ENCODE measurements at places on chromosomes 2 and 18.

GRCh38 chr2:23719716-23720115 is 207.2 kb downstream of the ATAD2B start:
- DNase-seq: no peak

- peak; percentile 4 for DNase-seq
These were observed 7.8 kb upstream of the RAB12 start for GRCh38 chr18:8601277-8602032.

- DNase-seq: no peak
These were observed 3.8 kb downstream of the MRPL30 start for GRCh38 chr2:99184811-99185210.

GRCh38 chr18:79422022-79422782 is 26.5 kb downstream of the NFATC1 start:
- no peak for DNase-seq

- DNase-seq: no peak
These were observed 208.5 kb downstream of the GRB14 start for GRCh38 chr2:164412831-164413230.

DNA sequence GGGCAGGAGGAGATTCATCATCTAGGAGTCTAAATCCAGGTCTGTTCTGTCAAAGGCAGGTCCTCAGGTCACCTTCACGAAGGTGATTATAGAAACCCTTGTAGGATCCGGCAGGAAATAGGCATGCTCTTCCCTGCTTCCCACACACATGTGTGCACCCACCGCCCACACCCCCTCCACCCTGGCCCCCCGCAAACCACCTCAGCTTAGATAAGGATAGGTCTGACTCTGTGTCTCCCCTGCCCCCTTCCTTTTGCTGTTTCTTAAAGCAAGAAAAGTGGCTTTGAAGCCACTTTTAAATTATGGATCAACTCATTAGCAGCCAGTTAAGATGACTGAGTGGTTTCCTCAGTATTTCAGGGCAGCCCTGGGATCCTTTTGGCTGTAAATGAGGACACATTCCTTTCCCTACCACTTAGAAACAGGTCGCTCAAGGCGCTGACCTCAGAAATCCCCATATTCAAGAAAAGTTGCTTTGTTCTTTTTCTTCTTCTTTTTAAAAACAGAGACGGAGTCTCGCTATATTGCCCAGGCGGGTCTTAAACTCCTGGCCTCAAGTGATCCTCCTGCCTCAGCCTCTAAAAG is 14.5 kb upstream of the CIB4 start:
- DNase-seq: no peak

DNA sequence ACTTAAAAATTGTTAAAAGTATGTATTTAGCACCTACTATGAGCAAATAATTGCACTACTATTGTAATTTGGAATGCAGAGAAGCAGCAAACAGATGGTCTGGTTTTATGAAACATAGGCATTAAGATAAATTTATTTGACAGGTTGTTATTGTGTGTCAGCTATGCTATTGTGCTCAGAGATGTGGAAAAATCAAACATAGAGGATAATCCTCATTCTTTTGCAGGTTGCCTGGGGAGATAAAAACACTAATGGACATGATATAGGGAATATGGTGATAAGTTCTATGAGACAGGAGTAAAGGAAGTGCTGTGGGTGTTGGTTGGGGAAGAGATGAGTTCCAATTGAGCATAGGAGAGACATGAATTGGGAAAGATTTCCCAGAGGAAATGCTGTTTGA is 71.3 kb downstream of the PPP1R1C start:
- DNase-seq: no peak

GRCh38 chr18:49778826-49779465 is 34.4 kb downstream of the ACAA2 start:
- no peak for DNase-seq

DNA sequence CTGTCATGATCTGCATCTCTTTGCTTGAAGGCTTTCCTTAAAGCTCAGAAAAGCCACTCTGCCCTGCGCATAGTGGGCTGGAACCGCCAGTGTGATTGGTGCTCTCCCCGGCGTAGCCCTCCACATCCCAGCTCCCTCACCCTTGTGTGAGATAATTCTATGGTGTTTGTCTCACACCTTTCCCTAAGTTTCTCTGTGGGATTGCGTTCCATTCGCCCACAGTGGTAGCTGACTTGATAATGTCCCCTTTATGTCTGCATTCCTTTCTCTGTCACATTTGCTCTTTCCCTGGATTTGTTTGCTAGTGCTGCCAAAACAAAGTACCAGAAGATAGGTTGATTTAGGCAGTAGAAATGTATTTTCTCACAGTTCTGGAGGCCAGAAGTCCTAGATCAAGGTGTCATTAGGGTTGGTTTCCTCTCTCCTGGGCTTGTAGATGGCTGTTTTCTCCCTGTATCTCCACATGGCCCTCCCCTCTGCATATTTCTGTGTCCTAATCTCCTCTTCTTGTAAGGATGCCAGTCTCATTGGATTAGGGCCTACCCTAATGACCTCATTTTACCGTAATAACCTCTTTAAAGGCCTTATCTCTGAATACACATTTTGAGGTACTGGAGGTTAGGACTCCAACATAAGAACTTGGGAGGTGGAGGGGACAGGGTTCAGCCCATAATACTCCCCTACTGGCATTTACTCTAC is 7.4 kb upstream of the TMEM87B start:
- no peak for DNase-seq

DNA sequence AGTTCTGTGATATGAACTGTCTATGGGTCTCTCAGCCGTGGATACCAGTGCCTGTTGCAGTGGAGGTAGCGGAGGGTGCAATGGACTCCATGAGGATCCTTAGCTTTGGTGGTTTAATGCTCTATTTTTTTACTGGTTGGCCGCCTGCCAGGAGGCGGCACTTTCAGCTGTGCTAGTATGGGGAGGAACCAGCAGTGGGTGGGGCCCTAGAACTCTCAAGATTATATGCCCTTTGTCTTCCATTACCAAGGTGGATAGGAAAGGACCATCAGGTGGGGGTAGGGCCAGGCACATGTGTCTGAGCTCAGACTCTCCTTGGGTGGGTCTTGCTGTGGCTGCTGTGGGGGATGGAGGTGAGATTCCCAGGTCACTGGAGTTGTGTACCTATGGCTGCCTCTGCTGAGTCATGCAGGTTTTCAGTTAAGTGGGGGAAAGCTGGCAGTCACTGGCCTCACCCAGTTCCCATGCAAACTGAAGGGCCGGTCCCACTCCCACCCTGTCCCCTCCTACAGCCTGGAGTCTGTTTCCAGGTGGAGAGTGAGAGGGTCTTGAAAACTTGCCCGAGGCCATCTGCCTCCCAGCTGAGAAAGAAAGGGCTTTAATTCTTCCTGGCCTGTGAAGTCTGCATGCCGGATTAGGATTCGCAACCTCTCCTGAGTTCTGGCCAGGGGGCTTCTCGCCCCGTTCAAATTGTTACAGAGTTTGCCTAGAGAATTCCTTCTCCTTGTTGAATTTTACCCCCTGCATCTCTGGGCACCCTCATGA is 14.5 kb downstream of the KCNS3 start:
- DNase-seq: no peak
